ENCODE measurements at places on chromosomes 7 and 10.

GRCh38 chr10:86685893-86686632 is 17.8 kb downstream of the LDB3 start:
- DNase-seq: no peak

DNA sequence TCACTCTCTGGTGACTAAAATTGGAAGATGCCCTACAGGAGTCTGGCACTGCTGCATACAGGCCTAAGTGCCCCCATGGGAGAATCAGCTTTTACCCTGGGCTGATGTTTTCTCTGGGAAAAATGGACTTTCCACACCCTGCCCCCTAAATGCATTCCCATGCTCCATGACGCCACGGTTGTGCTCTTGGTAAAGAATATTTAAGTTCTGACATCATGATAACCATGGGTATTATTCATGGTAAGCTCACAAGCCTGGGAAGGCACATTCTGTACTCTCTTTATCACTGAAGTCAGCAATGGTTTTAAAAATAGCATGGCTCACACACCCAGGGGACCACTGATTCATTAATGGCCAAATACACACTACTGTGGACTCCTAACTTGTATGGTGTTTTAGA is 43.4 kb downstream of the HIPK2 start:
- no peak for DNase-seq

DNA sequence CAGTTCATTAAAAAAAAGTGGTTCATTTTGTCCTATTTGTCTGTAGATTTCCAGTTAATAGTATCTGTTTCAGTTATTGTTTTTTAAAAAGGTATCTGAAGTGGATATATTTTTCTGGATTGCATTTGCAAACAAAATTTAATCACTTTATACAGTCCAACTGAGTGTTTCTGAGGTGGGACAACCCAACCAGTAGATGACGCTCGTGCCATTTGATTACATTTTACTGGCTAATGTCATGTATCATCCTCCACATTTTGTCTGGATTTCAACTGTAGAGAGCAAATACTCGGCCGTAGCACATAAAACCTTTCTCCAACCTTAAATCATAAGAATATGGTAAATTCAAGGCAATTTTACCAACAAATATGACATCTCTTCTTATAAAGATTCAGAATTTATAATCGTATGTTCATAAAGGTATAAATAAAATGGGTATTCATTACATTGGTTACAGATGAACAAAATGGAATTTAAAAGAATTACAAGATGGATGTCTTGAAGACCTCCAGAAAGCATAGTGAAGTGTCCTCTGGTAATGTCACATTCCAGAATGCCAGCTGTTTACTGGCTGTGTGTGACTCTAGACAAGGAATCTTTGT is 789.0 kb downstream of the PHTF2 start:
- DNase-seq: no peak

DNA sequence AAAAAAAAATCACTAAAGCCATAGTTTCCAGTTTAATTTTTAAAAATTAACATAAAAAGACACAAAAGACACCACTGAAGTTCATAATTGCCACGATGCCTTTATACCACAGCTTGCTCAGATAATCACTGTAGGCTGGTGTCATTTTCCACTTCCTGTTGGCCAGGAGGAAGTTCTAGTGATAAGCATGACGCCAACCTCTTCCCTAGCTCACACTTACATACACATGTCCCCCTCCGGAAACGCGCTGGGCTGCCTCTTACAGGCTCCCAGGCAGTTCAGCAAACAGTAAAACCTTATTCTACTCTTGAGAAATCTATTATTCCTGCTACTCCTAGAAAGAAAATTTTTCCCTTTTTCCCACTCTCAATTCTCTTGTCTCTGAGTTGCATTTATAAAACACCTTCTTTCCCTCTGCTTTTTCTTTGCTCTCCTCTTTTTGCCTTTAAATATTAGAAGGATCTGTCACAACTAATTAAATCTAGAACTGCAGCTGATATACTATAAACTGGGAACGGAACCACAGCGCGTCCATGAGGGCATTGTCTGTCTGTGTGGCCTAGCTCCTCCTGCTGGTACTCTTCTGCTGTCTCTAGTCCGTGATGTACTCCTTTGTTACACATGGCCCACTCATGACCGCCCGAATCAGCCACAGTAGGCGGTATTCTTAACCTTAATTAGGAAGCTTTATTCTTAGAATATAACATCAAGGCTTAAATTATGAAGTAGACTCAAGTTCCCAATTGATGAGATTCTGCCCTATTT is 664.9 kb downstream of the CNTNAP2 start:
- no peak for DNase-seq

GRCh38 chr10:29099001-29099400 is 189.9 kb upstream of the LYZL1 start:
- no peak for DNase-seq

GRCh38 chr10:29055101-29055500 is 233.8 kb upstream of the LYZL1 start:
- DNase-seq: no peak

- DNase-seq: no peak
These were observed 443.0 kb upstream of the MKI67 start for GRCh38 chr10:128568990-128569945.

DNA sequence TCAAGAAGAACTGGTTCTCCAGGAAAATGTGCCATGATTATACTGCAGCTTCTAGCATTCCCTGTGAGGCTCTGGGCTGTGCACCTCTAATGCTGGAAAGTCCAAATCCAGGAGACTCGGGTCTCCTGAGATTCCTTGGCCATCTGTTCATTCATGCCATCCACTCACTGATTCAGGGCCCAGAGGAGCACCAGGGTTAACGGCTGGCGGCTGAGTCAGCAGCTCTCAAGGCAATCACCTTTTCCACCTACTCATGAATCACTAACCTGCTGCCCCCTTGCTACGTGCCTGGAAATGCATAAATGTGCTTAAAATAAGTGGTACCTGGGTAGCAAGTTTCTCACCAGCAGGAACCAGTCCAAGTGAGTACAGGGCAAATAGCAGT is 132.7 kb downstream of the KCNMA1 start:
- DNase-seq: peak; percentile 26

DNA sequence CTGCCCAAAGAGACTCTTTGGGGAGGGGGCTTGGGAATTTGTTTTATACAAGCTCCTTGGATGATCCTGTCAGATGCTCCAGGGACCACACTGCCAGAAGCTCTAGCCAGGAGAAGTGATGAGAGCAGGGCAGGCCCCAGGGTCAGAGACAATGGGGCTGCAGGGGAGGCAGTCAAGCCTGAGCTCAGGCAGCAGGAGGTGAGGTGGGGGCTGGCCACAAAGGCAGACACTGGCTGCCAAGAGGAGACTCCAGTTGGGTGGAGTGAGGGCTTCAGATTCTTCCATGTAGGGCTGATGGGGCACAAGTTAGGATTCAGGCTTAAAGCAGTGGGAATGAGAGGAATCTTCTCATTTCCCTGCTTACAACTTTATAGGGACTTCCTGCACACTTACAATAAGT is 35.6 kb upstream of the LOXL4 start:
- DNase-seq: no peak

- no peak for DNase-seq
These were observed 79.4 kb upstream of the PCGF5 start for GRCh38 chr10:91140995-91141549.

- DNase-seq: peak; percentile 58
These were observed 594 bp downstream of the ZNF503 start for GRCh38 chr10:75400771-75401568.

DNA sequence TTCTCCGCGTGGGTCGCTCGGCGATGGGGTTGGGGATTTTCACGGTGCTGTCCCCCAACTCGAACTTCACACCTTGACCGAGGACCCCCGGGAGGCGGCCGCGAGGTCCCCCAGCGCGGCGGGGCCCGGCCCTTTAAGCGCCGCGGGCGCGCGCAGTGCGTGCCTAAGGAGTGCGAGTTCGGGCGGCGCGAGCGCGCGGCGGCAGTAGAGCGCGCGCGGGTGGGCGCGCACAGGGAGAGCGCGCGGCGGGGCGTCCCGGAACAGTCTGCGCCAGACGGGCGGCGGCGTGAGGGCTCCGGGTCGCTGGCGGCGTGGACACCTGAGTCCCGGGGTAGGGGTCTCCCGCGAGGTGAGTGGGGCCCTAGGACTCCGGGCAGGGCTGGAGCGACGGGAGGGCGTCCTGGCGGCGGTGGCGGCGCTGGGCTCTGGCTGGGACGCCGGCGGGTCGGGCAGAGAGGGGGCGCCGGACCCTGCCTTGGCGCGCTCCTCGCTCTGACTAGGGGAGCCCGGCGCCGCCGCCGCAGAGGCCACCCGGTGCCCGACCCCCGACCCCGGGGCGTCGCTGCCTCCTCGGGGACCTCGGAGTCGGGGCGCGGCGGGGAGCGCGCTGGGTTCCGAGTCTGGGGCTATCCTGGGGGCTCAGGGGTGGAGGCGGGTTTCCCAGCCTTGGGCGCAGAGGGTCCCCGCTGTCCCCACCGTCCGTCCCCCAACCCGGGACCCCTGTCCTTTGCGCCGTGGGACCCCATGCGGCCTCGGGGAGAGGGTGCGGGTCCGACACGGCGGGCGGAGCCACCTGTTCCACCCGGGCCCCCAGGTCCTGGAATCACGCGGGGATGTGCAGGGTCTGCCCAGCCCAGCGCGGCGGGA is at the start of gene PROSER2:
TSS of gene PROSER2 (plus strand) at position 235 of the 867 bp plus-strand sequence. CDS start 28,722 bp downstream, outside the sequence.
- no peak for DNase-seq

All from T1000 (cell line).